Activated naive CD4-positive, alpha-beta T cell treated with anti-CD3 and anti-CD28 coated beads, Interleukin-2, amount 10 ng/mL, durations not matched to agents 7 days and 5 days (primary cell): ENCODE measurements at places on chromosomes 5 and 9.

DNA sequence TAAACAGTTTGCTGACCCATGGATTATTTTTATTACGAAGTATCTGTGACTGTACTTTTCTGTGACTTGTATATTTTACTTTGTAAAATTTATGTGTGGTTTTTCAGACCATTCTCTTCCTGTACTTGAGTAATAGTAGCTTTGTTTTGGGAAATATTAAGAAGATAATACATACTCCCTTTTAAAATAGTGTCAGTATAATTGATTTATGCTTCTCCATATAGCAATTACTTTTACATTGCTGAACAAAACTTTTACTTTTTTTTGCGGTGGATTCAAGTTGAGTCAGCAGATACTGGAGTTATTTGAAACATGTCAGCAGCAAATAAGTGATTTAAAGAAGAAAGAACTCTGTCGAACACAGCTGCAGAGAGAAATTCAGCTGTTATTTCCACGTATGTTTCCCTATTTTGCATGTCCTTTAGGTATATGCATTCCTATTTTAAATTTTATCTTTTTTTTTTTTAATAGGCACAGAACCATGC lies 28.4 kb downstream of the TENT2 start:
- no peak overlapping the region for H3K27ac ChIP-seq
- no peaks in the 10 kb centered on the region for H3K27me3 ChIP-seq
- H3K36me3 ChIP-seq, result peaks cover 36% of the 10 kb centered on the region

- no peak overlapping the region for H3K4me3 ChIP-seq
- no peaks in the 10 kb centered on the region for H3K27me3 ChIP-seq
- no peaks in the 10 kb centered on the region for H3K36me3 ChIP-seq
- DNase-seq, result no peak
- H3K27ac ChIP-seq, result no peak overlapping the region
These were observed 1902.2 kb upstream of the C9orf72 start for GRCh38 chr9:29475471-29475870.

DNA sequence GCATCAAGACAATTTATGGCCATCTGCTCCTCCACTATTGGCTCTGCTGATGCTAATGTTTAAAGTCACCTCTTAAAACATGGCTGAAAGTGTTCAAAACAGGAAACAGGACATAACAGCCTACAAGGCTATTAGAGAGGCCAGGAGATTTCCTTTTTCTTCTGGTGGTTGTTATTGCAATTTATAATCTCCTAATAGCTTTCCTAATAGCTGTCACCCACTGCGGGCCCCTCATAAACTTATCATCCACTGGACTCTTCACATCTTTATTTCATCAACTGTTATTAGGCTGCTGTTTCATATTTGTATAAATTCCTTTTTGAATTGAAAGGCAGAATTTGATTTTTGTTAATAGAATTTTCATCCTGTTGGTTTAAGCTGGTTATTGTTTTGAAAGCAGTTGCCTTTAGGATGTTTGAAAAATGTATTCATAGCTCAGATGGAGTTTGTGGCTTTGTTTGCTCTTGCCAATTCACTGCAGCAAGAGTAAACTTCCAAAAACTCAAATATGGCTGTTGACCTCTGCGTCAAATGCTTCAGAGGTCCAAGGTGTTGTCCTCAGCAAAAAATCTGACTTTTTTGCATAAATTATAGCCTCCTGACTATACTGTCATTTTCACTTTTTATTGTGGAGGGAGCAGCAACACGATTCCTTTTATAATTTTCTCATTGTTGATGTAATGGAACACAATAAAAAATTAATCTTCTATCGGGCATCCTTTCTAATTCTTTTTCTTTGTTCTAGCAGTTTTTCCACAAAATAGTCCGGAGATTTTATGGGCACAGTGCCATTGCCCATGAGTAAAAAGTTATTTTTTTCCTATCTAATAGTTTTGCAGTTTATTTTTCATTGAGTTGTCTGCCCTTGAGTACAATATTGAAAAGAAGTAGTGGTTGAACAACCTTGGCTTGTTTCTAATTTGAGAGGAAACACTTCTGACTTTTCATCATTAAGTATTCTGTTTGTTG lies 69.3 kb downstream of the MAT2B start:
- H3K36me3 ChIP-seq, result no peaks in the 10 kb centered on the region
- peaks cover 7% of the 10 kb centered on the region for H3K27me3 ChIP-seq
- no peak overlapping the region for H3K27ac ChIP-seq
- H3K4me3 ChIP-seq, result no peak overlapping the region
- H3K4me1 ChIP-seq, result no peaks in the 10 kb centered on the region
- no peak for DNase-seq

DNA sequence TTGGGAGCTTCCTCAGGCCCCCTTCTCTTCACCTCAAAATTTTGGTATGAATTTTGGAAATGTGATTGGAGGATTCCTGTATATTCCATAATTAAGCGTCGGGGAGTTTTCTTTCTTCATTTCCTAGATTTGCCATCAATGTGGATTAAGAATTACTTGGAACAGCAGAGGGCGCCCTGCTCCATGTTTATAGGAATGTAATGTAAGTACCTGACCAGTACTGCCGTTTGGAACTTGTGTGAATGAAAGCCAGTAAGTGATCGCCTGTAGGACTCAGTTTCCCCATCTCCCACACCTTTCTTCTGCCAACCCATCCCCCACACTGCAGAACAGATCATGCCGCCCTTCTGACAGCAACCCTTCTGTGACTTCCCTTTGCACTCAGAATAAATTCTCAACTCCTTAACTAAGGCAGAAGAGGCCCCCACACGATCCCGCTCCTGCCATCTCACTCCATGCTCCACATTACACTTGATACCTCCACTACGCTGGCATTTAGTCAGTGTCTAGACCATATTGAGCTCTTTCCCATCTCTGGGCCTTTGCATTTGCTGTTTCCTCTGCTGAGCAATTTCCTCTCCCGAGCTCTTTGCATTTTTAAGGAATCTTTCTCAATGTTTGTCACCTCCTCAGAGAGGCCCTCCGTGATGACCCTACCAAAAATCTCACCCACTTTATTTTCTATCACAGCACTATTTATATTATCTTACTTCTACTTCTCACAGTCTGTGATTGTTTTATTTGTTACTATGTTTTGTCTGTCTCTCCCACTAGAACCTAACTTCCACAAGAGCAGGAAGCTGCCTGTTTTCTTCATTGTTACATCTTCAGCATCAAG lies 79.5 kb upstream of the HTR4 start:
- H3K36me3 ChIP-seq, result no peaks in the 10 kb centered on the region
- H3K4me1 ChIP-seq, result peaks cover 2% of the 10 kb centered on the region
- peaks cover 13% of the 10 kb centered on the region for H3K27me3 ChIP-seq
- H3K27ac ChIP-seq, result no peak overlapping the region
- no peak overlapping the region for H3K4me3 ChIP-seq

DNA sequence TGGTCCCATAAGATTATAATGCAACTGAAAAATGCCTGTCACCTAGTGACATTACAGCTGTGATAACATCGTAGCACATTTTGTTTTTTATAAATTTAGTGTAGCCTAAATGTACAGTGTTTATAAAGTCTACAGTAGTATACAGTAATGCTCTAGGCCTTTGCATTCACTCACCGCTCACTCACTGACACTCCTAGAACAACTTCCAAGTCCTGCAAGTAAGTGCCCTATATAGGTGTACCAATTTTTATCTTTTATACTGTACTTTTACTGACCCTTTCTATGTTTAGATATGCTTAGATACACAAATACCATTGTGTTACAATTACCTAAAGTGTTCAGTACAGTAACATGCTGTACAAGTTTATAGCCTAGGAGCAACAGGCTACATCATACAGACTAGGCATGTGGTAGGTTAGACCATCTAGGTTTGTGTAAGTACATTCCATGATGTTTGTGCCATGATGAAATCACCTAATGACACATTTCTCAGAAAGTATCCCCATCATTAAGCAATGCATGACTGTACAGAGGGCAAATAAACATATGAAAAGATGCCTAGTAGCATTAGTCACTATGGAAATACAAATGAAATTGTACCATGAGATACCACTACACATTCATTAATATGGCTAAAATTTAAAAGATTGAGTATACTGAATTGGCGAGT lies 127.6 kb downstream of the TRPM6 start:
- DNase-seq, result no peak
- no peaks in the 10 kb centered on the region for H3K36me3 ChIP-seq
- no peaks in the 10 kb centered on the region for H3K4me1 ChIP-seq

DNA sequence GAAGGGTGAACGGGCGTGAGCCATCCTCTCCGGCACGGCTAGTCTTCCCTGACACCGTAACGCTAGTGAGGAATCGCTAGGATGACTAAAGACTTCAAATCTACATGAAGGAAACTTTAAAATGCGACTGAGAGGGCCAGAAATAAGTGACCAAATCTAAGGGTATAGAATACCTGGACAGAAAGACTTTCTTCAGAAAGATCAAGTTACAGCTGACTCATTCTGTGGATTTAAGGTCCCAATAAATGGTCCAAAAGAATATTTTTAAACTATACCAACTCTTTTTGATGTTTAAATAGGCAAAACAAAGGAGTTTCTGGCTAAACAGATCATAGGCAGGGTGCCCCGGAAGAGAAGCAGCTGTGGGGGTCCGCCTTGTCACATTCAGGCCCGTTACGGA lies 38.9 kb upstream of the CEP72 start:
- peaks cover 33% of the 10 kb centered on the region for H3K27me3 ChIP-seq
- H3K27ac ChIP-seq, result no peak overlapping the region
- no peaks in the 10 kb centered on the region for H3K36me3 ChIP-seq
- DNase-seq, result no peak
- H3K4me3 ChIP-seq, result no peak overlapping the region

- H3K27me3 ChIP-seq, result no peaks in the 10 kb centered on the region
- DNase-seq, result no peak
- H3K36me3 ChIP-seq, result no peaks in the 10 kb centered on the region
These were observed 12.0 kb downstream of the NDST1 start for GRCh38 chr5:150519978-150520377.

DNA sequence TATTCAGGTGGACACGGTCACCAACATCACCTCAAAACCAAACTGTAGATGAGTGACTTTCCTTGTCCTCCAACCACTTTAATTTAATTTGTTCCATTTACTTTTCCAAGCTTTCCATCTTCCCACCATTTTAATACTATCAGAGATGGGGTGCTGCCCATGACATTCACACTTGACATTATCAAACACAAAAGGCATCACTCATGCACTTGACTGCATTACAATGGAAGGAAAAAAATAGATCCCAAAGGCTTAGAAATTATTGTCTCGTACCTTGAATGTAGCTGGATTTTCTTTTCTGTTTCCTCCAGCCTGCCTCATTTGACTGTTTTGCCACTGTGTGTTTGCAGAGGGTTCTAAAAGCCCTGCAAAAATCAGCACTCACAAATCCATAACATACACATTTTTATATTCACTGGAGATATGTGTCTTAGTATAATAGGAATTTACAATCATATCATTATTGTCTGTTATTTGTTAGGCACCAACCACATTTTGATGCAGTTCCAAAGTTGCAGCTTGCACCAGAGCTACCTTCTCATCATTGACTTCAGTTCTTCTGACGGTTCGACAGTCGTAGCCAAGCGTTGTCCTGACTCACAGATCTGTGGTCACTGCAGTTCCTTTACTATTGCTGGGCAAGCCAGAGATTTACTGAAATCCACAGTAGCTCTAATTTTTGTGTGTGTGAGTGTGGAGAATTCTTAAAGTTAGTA lies 712.3 kb upstream of the WWC1 start:
- H3K36me3 ChIP-seq, result no peaks in the 10 kb centered on the region
- H3K4me3 ChIP-seq, result no peak overlapping the region
- no peaks in the 10 kb centered on the region for H3K4me1 ChIP-seq
- H3K27ac ChIP-seq, result no peak overlapping the region
- DNase-seq, result no peak

- peaks cover 2% of the 10 kb centered on the region for H3K4me1 ChIP-seq
- no peaks in the 10 kb centered on the region for H3K36me3 ChIP-seq
- no peak for DNase-seq
- no peak overlapping the region for H3K4me3 ChIP-seq
- H3K27ac ChIP-seq, result no peak overlapping the region
- no peaks in the 10 kb centered on the region for H3K27me3 ChIP-seq
These were observed 61.6 kb downstream of the PSAT1 start for GRCh38 chr9:78358329-78359051.

- H3K4me3 ChIP-seq, result no peak overlapping the region
- no peak for DNase-seq
- H3K27ac ChIP-seq, result no peak overlapping the region
- H3K27me3 ChIP-seq, result no peaks in the 10 kb centered on the region
These were observed 30.8 kb downstream of the GALNT12 start for GRCh38 chr9:98838155-98838867.

GRCh38 chr5:6849316-6850105 lies 136.3 kb downstream of the TENT4A start:
- H3K27me3 ChIP-seq, result no peaks in the 10 kb centered on the region
- H3K4me3 ChIP-seq, result no peak overlapping the region
- H3K4me1 ChIP-seq, result peaks cover 10% of the 10 kb centered on the region
- no peak overlapping the region for H3K27ac ChIP-seq
- no peak for DNase-seq

DNA sequence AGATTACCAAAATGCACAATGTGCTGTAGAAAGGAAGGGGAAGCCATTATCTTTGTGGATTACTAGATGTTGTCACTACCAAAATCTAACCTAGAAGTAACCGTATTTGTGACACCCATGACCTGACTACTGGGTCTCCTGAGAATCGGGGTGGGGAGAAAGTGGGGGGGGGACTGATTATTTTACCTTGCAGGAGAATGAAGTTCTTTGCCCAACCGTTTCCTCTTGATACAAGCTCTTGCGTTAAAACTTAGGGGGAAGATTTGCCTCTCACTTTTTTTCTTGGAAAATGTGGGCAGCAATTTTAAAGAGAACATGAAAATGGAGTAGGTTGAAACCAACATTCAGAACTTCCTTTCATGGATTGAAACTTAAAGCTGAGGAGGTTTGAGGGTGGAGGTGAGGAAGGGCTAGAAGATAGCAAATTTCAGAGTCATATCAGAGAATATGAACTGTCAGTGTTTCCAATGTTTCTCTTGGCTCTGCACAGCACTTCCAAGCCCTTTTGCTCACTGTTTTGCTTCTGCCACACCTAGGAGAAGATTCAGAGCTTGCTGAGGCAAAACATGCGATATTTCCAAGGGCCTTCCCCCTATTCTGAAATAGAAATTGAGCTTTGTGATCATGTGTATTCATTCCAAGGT lies 280.8 kb downstream of the AOPEP start:
- DNase-seq, result no peak
- H3K27me3 ChIP-seq, result peaks cover 47% of the 10 kb centered on the region
- peaks cover 22% of the 10 kb centered on the region for H3K4me1 ChIP-seq
- peaks cover 3% of the 10 kb centered on the region for H3K36me3 ChIP-seq
- H3K27ac ChIP-seq, result peak overlapping the region; percentile 35

GRCh38 chr5:177494346-177495195 lies 2.8 kb downstream of the PDLIM7 start:
- H3K4me3 ChIP-seq, result no peak overlapping the region
- H3K27ac ChIP-seq, result peak overlapping the region; percentile 68
- H3K27me3 ChIP-seq, result peaks cover 22% of the 10 kb centered on the region
- peaks cover 15% of the 10 kb centered on the region for H3K36me3 ChIP-seq
- peak; percentile 37 for DNase-seq
